ENCODE measurements at places on chromosomes 3 and 15.

- DNase-seq: no peak
Observed at GRCh38 chr15:91787198-91787597, 66.3 kb upstream of the SLCO3A1 start.

GRCh38 chr15:66673410-66674322 lies 28.4 kb upstream of the SMAD6 start:
- DNase-seq: peak; percentile 95

DNA sequence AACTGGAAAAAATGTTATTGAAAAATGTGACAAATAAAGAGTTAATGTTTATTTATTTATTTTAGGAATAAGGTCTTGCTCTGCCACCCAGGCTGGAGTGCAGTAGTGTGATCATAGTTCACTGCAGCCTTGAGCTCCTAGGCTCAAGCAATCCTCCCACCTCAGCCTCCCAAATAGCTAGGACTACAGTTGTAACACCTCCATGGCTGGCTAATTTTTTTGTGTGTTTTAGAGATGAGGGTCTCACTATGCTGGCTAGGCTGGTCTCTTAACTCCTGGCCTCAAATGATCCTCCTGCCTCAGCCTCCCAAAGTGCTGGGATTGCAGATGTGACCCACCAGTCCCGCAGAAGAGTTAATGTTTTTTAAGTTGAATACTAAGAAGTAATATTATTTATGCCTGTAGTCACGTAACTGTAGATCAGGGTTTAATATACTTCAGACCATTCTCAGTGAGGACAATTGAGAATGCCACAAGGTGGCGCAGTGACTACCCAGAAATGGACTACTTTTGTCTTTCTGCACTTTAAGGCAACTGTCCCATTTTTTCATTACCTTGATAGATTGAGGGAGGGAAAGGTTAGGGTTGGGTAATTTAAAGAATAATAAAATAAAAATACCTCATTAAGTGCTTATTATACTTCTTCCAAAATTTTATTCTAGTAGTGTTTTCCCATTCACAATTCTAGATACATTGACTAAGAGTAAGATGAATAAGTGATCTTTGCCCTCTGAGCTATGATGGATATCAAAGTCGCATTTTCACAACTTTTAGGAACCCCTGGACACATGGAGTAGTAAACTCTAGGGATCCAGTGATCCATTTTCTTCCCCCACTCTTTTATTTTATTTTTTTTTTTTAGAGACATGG lies 6.0 kb downstream of the MUC13 start:
- DNase-seq: peak; percentile 58

GRCh38 chr3:117630885-117631284 lies 921.3 kb downstream of the TUSC7 start:
- DNase-seq: no peak

GRCh38 chr3:101281521-101282030 lies 38.8 kb downstream of the IMPG2 start:
- DNase-seq: no peak

- DNase-seq: no peak
Observed at GRCh38 chr3:141126661-141127343, 75.7 kb downstream of the SPSB4 start.

DNA sequence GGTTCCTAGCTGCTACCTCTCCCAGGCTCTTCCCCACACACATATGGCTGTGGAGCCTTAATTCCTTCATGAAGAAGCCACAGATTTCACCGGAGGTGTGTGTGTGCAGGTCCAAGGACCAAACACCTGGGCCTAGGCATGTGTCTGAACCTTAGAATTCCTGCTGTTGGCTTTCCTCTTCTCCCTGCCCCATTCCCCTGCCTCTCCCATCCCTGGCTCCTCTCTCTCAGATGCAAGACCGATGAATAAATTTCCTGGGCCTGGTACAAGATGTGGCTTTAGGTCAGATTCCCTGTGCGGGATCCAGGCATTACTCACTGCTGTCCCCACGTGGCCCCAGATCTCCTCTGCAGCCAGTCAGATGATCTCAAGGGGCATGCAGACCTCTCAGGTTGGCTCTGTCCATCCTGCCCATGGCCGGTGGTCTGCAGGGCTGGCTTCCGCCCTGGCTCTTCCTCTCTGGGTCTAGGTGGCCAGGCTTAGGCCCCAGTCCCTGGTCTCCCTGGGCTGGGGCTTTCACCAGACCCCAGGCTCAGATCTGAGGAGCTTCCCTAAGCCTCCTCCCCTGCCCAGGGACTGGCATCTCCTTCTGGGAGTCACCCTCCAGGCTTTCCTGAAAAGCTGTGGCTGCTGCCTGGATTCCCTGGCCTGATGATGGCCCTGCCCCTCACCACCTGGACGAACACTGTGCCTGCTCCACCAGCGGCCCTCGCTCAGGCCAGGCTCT lies 20.5 kb downstream of the CCR9 start:
- peak; percentile 57 for DNase-seq

- DNase-seq: no peak
Observed at GRCh38 chr3:165883863-165884478, 46.7 kb upstream of the BCHE start.

GRCh38 chr3:116264546-116265319 lies 180.6 kb downstream of the LSAMP start:
- no peak for DNase-seq

GRCh38 chr15:83671603-83672002 lies 17.7 kb downstream of the ADAMTSL3 start:
- DNase-seq: no peak
